GM04504 (cell line): ENCODE measurements at places on chromosomes 3 and 15.

DNA sequence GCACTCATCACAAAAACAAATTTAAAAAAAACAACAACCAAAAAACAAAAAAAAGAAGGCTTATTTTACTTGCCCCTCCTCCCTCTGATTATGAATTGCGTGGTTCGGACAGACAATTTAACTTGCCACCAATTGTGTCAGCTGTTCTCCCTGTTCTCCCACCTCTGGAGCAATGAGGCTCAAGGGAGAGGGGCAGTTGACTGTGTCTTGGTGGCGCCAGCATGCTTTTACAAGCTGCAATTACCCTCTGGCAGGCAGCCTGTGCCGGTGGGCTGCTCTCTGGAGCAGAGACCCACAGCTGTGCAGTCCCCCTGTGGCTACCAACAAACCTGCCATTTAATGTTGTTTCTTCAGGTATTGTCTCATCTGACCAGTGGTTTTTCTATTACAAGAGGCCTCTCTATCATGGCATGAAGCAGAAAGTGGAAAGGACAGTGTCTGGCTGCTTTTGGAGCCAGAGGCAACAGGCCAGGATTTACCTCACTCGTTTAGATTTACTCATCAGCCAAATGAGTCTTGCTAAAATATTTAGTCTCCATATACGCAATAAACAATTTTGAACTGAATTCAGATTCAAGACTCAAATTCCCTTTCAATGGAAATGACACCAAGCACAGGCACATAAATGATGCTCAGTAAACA is 192.0 kb upstream of the TPRG1 start:
- no peak for DNase-seq

DNA sequence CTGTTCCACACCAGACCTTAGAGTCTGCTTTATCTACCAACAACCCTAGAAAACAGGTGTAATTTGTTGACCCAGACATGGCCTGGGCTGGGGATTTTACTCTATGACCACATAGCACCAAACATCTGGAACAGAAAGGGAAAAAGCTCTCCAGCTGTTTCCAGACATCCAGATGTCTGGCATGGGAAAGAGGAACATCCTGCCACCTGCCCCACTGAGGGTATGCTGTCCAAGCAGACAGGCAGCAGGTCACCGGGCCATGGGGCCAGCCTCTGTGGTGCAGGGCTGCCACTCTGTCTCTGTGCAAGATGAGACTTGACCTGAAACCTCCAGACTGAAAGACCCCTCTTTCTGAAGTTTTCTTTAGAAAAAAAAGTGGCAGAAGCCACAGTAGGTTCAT is 359.3 kb upstream of the ICE2 start:
- no peak for DNase-seq

- DNase-seq = no peak
These were observed 510.4 kb upstream of the AGTR1 start for GRCh38 chr3:148187296-148187695.

DNA sequence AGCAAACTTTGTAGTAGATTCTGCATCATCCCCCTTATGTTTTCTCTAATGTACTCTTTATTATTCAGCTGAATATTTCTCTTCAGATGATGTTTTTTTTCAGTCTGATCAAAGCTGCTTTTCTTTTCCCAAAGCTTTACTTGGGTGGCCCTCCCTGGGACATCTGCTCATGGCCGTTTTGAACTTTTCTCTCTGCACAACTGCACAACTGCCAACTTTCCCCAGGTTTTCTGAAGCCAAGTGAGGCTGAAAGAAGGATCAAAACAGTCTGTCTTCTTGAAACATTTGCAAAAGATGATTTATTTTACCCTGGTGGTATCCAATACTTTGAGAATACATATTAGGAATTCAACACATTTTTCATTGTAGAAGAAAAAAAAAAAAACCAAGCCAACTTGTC is 43.0 kb downstream of the GASK1A start:
- no peak for DNase-seq

GRCh38 chr3:128433837-128434165 is 32.9 kb downstream of the DNAJB8 start:
- no peak for DNase-seq
